ENCODE measurements at places on chromosomes 12 and 14.

- DNase-seq: no peak
Measured at GRCh38 chr12:18747895-18748294, 10.0 kb downstream of the CAPZA3 start.

- no peak for DNase-seq
Measured at GRCh38 chr12:11906286-11906935, 164.3 kb upstream of the BCL2L14 start.

GRCh38 chr14:64632056-64632455, 72.2 kb upstream of the PLEKHG3 start:
- no peak for DNase-seq

- no peak for DNase-seq
Measured at GRCh38 chr14:74945852-74946658, 9.3 kb downstream of the PGF start.

- no peak for DNase-seq
Measured at GRCh38 chr14:62778852-62779251, 266.4 kb downstream of the KCNH5 start.

- no peak for DNase-seq
Measured at GRCh38 chr14:24080142-24080530, 8.8 kb downstream of the CPNE6 start.

GRCh38 chr12:27865421-27865820, 85.4 kb upstream of the MANSC4 start:
- no peak for DNase-seq

GRCh38 chr12:727321-727720, 25.1 kb upstream of the WNK1 start:
- DNase-seq: no peak
